Inflammatory macrophage treated with lipopolysaccharide for 1 hour (primary cell): ENCODE measurements at places on chromosomes 7 and 10.

DNA sequence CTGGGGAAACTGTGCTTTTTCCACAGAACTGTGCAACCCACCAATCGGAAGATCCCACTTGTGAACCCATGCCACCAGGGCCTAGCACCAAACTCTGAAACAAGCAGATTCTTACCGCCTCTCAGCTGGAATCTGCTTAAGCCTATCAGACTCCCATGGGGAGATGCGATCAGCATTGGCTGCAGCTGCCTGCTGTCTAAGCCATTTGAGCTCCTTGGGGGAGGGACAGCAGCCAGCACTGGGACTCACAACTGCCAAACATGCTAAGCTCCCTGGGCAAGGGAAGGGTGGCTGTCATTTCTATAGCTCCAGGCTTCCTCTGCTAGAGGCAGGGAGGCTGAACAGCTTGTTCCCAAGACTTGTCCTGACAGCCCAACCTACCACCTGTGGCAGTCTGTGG lies 283.8 kb downstream of the CDK14 start:
- no peak for DNase-seq

GRCh38 chr7:85950418-85950817 lies 693.3 kb upstream of the GRM3 start:
- no peak for DNase-seq

DNA sequence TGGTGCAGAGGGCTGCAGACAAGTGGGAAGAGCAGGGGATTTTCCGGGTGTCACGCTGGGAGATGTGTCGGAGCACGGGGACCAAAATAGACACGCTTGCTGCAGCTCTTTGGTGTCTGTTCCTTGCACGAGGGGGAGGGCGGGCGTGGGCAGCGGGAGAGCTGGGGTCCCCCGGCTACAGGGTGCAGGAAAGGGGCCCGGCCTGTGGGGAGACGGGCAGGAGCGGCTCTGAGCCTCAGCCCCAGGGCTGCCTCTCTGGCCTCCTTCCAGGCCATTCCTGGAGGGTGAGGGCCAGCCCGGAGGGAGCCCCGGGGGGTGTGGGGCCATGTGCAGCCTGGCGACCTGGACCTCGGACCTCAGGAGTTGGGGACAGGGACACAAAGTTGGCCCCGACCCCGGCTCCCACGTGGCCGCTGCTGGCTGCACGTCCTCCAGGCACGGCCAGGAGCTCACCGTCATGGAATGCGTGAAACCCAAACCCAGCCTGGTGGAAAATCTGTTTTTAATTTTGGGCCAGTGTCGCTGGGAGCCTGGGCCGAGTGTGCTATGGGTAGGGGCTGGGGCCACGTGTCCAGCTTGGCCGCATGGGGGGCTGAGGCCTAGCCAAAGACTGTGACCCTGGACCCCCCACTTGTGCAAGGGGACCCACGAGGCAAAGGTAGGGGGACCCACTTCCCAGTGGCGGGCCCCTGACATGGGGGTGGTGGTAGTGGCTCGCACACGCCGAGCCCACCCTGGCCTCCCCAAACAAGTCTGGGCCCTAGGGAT lies 6.6 kb downstream of the TTYH3 start:
- DNase-seq = peak; percentile 85

DNA sequence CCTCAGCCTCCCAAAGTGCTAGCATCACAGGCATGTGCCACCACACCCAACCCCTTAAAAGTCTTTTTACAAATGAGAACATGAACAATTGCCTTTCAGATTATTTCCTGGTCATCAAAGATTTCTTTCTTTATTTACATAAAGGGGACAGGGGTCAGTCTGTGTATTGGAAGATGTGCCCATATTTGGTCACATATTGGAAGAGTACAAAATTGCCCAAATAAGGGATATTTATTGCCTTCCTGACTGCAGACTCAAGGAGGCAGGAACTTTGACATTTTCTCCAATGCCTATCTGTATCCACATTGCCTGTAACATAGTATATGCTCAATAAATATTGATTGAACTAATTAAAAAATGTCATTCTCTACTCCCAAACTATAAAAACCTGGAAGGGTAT lies 25.9 kb upstream of the HERPUD2 start:
- DNase-seq = no peak

DNA sequence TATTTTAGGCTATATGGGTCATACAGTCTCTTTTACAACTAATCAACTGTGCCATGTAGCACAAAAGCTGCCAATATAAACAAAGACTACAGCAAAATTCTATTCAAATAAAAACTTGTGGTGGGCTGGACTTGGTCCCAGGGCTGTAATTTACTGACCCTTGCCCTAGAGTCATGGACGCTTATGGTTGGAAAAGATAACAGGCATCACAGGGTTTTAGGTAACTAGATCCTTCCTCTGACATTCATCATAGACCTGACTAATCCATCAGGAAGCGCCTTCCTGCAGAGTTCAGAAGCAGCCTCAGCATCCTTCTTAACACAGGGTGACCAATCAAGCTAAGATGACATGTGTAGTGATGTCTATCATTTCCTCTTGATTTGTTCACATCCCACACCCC lies 40.2 kb upstream of the GPAM start:
- no peak for DNase-seq

DNA sequence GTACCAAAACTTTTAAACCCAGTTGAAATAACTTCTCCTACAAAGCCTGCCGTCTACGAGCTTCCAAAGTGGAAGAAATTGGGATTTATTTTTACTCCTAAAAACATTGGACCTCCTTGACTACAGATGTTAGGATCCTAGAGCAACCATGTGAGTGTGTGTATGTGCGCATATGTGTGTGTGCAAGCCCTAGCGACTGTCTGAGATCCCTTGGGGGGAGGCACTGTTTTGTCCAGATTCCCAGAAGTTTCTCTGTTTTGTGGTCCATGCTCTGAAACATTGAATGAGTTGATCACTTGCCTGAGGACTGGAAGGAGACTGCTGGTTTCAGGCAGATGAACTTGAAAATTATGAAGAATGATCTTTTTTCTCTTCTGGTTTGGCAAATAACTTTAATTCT lies 312.3 kb upstream of the ZNF32 start:
- DNase-seq = no peak

- no peak for DNase-seq
Measured at GRCh38 chr10:62381385-62382102, 7.4 kb downstream of the ZNF365 start.

DNA sequence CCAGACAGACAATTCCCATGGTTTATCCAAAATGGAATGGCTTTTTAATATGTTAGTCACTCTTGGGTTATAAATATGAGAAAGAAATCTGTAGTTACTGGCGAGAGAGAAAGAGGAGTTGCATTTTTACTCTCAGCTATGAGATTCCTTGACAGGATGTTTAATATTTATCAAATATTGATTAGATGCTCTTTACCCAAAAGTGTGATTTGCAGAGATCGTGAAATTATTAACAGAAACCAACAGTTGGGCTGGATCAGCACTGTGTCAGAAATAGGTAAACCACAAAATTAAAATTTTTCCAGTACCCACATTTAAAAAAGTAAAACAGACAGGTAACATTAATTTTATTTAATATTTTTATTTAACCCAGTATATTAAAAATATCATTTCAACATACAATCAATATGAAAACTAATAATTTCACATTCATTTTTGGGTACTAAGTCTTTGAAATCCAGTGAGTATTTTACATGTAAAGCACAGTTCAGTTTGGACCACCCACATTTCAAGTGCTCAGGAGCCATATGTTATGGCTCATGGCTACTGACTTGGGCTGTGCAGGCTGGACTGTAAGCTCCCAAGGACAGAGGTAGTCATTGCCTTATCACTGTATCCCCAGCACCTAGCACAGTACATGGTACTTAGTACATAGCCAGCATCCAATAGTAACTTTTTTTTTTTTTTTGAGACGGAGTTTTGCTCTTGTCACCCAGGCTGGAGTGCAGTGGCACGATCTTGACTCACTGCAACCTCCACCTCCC lies 42.5 kb downstream of the KLHDC10 start:
- no peak for DNase-seq

DNA sequence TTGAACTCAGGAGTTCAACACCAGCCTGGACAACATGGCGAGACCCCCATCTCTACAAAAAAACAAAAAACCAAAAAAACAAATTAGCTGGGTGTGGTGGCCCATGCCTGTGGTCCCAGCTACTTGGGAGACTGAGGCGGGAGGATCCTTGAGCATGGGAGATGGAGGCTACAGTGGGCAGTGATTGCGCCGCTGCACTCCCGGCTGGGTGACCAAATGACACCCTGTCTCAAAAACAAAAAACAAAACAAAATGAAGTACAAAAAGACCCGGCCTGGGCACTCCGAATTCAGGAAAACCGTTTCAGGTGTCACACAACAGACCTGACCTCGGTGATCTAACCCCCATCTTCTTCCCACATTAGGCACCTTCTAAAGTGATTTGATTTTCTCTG lies 65.5 kb downstream of the INSIG1 start:
- DNase-seq = no peak
